ENCODE measurements at places on chromosomes 1 and 21.

DNA sequence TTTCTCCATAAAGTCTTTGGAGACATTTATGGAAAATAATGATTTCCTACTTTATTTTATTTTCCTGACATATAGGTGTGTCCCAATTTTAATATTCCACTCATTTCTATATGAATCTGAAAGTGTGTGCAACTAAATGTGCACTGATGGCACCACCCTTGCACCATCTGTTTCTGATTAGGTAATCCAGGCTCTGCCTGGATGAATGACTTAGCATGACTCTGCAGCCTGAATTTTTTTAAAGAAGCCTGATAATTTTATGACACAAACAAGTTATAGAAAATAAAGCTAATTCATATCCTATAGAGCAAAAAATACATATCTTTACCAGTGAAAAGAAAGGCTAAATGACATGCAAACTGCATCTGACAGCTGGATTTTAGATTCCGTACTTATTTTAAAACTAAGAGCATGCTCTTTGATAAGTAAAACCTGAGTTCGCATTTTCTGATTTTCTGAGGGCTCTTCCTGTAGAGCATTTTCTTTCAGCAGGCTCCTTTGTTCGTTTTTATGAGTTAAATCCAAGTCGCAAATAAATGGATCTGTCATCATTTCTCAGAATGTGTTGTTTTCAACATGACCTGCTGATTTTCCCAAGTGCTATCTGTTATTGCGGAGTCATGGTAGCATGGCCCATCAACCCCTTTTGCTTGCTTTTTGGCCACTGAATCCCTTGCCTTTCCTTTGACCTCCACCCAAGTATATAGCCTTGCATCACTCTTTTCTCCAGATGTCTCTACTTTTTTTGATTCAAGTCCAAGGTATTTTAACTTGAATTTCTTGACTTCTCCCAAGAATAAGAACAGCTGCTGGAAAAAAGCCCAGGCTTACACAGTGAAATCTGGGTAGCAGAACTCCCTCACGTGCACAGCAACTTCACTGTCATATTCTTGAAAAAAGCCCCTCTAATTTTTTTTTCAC is 52.8 kb upstream of the LYPLAL1 start:
- peak; percentile 30 for DNase-seq

DNA sequence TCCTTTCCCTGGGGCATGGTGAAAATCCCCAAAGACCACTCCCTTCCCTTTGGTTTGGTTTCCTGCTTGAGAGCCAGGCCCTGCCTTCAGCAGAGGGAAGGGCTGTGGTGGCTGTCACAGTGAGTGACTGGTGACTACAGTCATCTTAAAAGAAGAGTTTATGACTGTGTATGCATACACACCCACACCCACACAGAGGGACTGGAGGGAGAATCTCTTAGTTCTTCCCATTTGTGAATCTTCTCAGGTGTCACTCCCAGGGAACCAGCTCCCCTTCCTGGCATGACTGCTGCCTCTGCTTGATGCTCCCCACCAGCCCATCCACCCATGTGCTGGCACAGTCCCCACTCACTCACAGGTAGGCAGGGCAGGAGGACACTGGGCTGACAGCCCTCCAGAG is 3.9 kb upstream of the KCNA2 start:
- no peak for DNase-seq

GRCh38 chr1:241592273-241592958 is 47.8 kb downstream of the CHML start:
- DNase-seq, result no peak

DNA sequence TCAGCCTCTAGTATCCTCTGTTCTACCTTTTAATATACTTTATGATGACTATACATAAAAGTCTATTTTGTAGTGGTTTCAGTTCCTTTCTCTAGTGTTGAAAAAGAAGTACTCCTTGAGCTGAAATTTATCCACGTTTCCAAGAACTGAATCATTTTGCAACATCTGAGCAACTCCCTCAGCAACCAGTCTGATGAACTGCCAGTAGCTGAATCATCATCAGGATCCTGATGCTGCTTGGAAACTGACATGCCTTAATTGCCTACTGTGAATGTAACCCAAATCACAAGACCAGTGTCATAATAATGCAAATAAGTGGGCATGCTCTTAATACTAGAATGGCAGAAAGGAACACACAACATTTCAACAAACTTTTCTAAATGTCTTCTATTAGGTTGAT is 103.3 kb downstream of the CYYR1 start:
- no peak for DNase-seq

GRCh38 chr1:204806943-204807687 is 63.5 kb upstream of the NFASC start:
- peak; percentile 89 for DNase-seq
